ENCODE measurements at places on chromosomes 2 and 18. TPM values are rescaled to one million over a fixed set of nuclear protein-coding genes. Genes with fewer than 3 reads are reported as not detected.

DNA sequence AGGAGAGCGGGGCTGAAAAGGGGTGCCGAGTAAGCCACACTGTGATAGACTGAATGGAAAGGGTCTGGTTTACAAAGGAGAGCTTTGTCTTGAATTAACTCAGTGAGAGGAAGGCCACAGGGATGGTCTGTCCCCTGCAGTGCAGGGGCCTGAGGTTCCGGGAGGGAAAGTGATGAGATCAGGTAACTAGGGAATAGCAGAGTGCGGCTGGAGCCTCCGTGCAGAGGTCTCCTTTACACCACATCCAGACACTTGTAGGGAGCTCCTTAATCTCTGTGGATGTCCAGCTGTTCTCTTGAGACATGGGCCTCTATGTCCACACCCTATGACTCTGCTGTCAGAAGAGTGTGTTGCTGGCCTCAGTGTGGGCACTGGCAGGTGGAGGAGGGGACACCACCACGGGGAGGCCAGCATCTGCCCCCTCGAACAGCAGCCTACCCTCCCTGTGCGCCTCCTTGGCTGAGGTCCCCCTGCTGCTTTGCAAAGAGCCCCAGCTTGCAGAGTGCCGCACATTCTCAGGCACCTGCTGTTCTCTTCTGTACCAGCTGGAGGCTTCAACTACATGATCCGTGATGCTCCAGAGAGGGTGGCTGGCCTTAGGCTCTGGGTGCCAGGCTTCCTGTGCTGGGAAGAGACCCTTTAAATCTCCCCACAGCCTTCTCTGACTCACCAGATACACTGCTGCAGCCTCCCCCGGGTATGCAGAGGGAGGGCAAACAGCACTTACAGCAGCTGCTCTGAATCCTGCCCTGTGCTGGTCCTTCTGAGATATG, 25.9 kb downstream of the ENOSF1 start:
- no peak for DNase-seq
- H3K36me3 ChIP-seq: peaks cover 42% of the 10 kb centered on the region
- no peak overlapping the region for H3K27ac ChIP-seq
- no peaks in the 10 kb centered on the region for H3K4me1 ChIP-seq
- H3K4me3 ChIP-seq: no peak overlapping the region

DNA sequence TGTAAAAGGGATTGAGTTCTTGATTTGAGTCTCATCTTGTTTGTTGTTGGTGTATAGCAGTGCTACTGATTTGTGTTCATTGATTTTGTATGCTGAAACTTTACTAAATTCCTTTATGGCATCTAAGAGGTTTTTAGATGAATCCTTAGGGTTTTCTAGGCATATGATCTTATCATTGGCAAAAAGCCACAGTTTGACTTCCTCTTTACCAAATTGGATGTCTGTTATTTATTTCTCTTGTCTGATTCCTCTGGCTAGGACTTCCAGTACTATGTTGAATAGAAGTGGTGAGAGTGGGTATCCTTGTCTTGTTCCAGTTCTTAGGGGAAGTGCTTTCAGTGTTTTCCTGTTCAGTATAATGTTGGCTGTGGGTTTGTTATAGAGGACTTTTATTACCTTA, 4.8 kb downstream of the ANKAR start:
- H3K4me3 ChIP-seq: no peak overlapping the region
- H3K36me3 ChIP-seq: no peaks in the 10 kb centered on the region
- DNase-seq: no peak
- peaks cover 11% of the 10 kb centered on the region for H3K4me1 ChIP-seq
- H3K27me3 ChIP-seq: no peaks in the 10 kb centered on the region

DNA sequence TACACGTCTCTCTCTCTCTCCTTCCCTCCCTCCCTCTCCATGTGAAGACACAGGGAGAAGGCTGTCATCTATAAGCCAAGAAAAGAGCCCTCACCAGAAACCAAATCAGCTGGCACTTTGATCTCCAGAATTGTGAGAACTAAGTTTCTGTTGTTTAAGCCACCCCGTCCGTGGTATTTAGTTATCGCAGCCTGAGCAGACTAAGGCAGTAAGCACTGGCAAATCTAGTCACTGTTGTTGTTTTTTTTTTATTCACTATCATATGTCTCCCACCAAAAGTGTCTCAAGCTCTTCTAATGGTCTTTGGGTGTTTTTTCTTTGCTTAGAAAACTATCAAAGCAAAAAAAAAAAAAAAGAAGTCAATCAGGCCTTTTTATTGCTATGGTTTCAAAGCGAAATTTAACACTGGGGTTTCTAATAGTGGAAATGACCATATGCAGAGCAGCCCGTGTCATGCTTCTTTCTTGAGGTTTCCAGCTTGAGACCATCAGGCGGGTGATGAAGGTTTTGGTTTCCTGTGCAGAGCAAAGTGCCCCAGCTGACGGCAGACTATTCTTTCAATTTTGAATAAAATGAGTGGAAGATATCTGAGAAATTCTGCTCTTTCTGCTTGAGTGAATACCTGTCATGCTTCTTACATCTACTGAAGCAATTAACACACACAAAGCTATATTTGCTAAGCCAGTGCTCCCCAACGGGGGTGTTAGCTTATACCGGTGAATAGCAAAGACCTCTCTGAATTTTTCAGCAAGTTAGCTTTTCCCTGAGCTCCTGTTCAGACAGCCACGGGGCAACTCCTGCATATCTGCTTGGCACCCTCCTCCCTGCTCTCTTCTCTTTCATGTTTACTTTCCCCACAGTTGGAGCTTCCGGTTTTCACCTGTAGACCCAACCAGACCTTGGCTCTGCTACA, 394.1 kb upstream of the ATP5MC3 start:
- no peaks in the 10 kb centered on the region for H3K27me3 ChIP-seq
- H3K4me3 ChIP-seq: no peak overlapping the region
- DNase-seq: no peak
- no peak overlapping the region for H3K27ac ChIP-seq

GRCh38 chr2:171208657-171209056, 48.0 kb upstream of the TLK1 start:
- no peak overlapping the region for H3K4me3 ChIP-seq
- no peaks in the 10 kb centered on the region for H3K36me3 ChIP-seq
- H3K27me3 ChIP-seq: no peaks in the 10 kb centered on the region
- no peak overlapping the region for H3K27ac ChIP-seq

GRCh38 chr2:10487081-10487740, 39.1 kb upstream of the ODC1 start:
- no peaks in the 10 kb centered on the region for H3K36me3 ChIP-seq
- H3K27me3 ChIP-seq: no peaks in the 10 kb centered on the region
- H3K4me3 ChIP-seq: no peak overlapping the region

- H3K36me3 ChIP-seq: no peaks in the 10 kb centered on the region
- no peak overlapping the region for H3K4me3 ChIP-seq
- H3K4me1 ChIP-seq: no peaks in the 10 kb centered on the region
- DNase-seq: no peak
- H3K27me3 ChIP-seq: no peaks in the 10 kb centered on the region
These were observed 78.0 kb upstream of the GATA6 start for GRCh38 chr18:22091341-22091740.

DNA sequence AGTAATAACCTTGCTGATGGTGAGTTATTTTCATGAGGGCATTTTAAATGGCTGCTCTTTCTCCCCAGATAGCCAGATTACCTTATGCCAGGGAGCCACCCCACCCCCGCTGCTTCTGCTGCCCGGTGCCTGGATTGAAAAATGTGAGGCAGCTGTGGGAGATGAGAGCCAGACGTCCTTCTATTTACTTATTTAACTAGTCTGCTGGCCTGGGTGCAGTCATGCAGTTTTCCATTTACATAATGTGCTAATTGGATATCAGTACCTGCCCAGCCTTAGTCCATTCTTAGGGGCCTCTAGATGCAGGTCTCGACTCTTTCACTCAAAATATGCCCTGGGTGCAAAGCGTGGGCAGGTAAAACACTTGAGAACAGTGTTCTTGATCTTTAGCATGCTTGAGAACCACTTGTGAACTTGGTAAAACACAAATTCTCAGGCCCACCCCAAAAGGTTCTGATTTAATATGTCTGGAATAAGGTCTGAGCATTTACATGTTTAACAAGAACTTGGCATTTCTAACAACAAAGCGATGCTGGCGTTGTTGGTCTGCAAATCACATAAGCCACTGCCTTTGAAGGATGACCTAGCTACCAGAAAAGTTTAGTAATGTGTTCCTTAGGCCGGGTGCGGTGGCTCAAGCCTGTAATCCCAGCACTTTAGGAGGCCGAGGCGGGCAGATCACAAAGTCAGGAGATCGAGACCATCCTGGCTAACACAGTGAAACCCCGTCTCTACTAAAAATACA, 154.3 kb downstream of the NRP2 start:
- no peak overlapping the region for H3K4me3 ChIP-seq
- no peaks in the 10 kb centered on the region for H3K27me3 ChIP-seq
- H3K4me1 ChIP-seq: peaks cover 12% of the 10 kb centered on the region
- no peak for DNase-seq
- no peaks in the 10 kb centered on the region for H3K36me3 ChIP-seq

DNA sequence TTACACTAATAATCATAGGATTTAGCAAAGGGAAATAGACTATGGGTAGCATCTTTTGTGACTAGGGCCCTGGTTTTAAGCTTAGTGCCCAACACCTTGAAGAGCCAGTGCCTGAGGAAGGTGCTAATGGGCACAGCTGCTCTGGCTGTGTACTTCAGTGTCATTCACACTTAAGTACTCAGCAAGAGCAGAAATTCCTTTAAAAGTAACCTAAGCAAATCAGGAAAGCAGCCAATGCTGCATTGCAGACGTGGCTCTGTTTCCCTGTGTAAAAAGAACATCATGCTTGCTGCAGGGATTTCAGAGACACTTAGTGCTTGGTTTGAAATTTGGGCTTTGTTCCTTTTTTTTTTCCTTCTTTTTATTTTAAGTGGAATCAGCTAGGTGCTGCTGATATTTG, 505.4 kb downstream of the SUCLG1 start:
- DNase-seq: no peak
- no peaks in the 10 kb centered on the region for H3K4me1 ChIP-seq
- H3K27ac ChIP-seq: no peak overlapping the region
- H3K36me3 ChIP-seq: no peaks in the 10 kb centered on the region
- no peaks in the 10 kb centered on the region for H3K27me3 ChIP-seq
- H3K4me3 ChIP-seq: no peak overlapping the region

GRCh38 chr18:79690586-79691482, 11.2 kb downstream of the CTDP1 start:
- no peak overlapping the region for H3K27ac ChIP-seq
- H3K27me3 ChIP-seq: no peaks in the 10 kb centered on the region
- no peak overlapping the region for H3K4me3 ChIP-seq
- peaks cover 6% of the 10 kb centered on the region for H3K36me3 ChIP-seq
- H3K4me1 ChIP-seq: no peaks in the 10 kb centered on the region
- DNase-seq: no peak

- H3K36me3 ChIP-seq: no peaks in the 10 kb centered on the region
- H3K4me1 ChIP-seq: no peaks in the 10 kb centered on the region
- H3K4me3 ChIP-seq: no peak overlapping the region
- no peak for DNase-seq
These were observed 81.1 kb upstream of the ZNF397 start for GRCh38 chr18:35159782-35160181.

DNA sequence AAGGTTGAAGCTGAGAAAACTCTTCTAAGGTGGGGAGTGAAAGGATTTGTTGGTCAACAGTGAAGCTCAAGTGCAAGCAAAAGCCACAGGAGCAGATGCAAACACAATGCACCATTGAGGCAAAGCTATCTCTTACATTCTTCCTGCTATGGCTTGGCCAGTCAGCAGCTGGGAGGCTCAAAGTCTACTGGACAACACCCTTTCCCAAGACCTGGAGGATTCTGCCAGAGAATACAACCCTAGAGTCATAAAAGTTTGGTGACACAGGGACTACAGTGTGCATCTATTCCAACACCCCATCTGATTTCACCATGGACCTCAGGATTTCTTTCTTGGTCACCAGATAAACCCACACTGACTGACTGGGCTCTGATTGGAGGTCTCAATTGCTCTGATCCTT, 342.0 kb downstream of the HRH4 start:
- no peak overlapping the region for H3K27ac ChIP-seq
- H3K4me1 ChIP-seq: no peaks in the 10 kb centered on the region
- H3K27me3 ChIP-seq: no peaks in the 10 kb centered on the region
- no peaks in the 10 kb centered on the region for H3K36me3 ChIP-seq
- no peak for DNase-seq

DNA sequence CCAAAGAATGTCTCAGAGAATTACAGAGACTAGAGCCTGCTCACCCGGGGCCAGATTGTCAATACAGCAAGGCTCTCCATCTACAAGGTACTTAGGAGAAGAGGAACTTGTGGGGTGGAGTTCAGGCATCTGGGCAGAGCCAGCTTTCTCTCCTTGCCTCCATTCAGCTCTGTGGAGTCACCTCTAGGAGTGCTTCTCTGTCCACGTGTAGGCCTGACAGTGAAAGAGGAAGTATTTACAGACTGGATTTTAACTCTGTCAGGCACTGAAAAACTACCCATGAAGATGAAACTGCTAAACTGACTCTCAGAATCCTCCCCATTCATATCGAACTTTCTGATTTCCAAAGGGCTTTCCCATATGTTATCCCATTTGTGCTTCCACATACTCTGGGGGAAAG, 315.6 kb downstream of the SETBP1 start:
- no peak for DNase-seq
- H3K27me3 ChIP-seq: no peaks in the 10 kb centered on the region
- no peak overlapping the region for H3K4me3 ChIP-seq
- H3K27ac ChIP-seq: no peak overlapping the region
- H3K36me3 ChIP-seq: no peaks in the 10 kb centered on the region
- H3K4me1 ChIP-seq: no peaks in the 10 kb centered on the region

DNA sequence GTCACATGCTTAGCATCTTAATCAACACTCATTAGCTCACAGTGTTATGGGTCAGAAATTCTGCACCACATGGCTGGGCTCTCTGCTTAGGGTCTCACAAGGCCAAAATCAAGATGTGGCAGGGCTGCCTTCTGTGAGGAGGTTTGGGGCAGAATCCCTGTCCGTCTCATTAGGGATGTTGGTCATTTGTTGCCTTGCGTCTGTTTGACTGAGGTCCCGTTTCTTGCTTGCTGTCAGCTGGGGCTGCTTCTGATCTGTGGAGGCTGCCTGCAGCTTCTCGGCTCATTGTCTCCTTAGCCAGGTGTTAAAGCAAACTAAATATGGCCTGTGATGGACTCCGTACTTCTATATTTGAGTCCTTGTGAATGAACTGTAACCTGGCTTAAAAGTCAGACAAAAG, 146.5 kb downstream of the NDUFA10 start:
- no peaks in the 10 kb centered on the region for H3K36me3 ChIP-seq
- H3K27ac ChIP-seq: no peak overlapping the region
- H3K4me1 ChIP-seq: peaks cover 4% of the 10 kb centered on the region
- peaks cover 5% of the 10 kb centered on the region for H3K27me3 ChIP-seq
- no peak overlapping the region for H3K4me3 ChIP-seq

DNA sequence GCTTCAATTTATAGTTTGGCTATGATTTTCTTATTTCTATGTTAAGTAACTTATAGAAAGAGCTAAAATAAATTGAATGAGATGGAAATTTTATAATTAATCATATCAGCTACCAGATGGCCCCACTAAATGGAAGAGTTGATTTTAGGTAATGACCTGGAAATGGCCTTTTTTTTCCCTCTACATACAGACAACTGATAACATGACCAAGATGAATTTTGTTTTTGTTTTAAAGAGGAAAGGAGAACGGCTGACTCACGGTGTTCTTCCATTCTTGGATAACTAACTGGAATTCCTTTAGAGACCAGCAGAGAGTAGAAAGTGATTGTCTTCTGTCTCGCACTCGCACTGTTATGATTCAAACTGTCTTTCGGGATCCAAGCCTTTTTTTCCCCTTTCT, 91.0 kb downstream of the TMEM185B start:
- peaks cover 4% of the 10 kb centered on the region for H3K36me3 ChIP-seq
- no peaks in the 10 kb centered on the region for H3K27me3 ChIP-seq
- DNase-seq: no peak
- H3K27ac ChIP-seq: no peak overlapping the region
- H3K4me3 ChIP-seq: no peak overlapping the region

The PDK1 gene
- 6.0 TPM for total RNA-seq

The FSIP2 gene
- 0.29 TPM for total RNA-seq

The MERTK gene
- total RNA-seq: 17.3 TPM

The KCNS3 gene
- total RNA-seq: 47.8 TPM
